ENCODE measurements at places on chromosomes 4 and X.

DNA sequence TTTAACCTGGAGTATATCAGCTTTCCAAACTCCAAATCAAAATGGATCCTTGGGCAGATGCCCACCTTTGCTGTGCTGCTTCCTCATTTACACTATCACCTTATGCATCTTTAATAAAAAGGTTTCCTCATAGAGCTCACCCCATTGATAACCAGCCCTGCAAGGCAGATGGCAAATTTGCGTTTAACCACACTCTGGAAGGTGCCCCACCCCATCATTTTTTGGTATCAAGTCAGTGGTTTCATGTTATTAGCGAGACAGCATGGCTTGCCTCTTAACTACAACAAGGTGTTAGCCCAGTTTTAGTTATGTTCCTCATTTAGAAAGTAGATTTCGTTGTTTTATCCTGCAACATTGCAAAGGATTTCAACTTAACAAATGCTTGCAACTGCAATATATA is 214.0 kb upstream of the WDFY3 start:
- no peak for DNase-seq

- DNase-seq: no peak
Measured at GRCh38 chr4:74111990-74112389, 13.0 kb upstream of the CXCL2 start.

DNA sequence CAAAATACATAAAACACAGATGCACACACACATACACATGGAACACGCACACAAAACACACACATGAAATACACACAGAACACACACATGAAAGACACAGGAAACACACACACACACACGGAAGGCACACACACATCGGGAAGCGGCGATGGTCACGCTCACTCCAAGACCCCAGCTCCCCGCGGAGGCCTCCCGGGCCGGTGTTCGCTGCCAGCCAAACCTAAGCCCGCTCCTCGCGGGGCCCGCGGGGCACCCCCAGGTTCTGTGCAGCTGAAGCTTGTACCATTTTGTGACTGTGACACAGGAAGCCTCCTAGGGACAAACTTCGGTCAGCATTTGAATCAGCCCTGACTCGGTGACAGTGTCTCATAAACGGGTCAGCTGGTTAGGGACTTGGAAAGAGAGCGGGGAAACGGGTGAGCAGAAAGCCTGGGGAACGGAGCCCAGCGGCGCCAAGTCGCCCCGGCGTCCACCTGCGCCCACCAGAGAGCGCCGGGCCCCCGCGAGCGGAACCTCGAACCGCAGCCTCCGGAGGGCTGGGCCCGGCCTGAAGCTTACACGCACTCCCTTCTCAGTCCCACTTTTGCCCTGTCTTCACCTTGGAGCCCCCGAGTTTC is 32.1 kb downstream of the F11 start:
- DNase-seq: no peak

- DNase-seq: no peak
Measured at GRCh38 chrX:25389266-25389665, 373.5 kb upstream of the ARX start.

DNA sequence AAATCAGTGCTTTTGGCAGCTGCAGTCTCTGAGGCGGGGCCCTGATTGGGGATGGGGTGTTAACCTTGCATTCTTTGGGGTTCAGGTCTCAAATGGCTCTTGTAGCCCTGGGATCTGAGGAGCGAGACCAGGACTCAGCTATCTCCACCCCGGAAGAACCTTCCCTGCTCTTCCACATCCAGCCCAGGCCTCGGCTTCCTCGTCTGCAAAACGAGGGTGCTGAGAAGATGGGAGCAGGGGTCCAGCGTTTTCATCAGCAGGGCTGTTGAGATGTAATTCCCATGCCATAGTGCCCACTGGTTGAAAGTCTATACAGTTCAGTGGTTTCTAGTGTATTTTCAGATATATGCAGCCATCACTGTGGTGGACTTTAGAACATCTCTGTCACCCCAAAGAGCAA is 34.6 kb upstream of the WFS1 start:
- DNase-seq: no peak

- no peak for DNase-seq
Measured at GRCh38 chr4:115165503-115165902, 52.1 kb upstream of the NDST4 start.

- DNase-seq: no peak
Measured at GRCh38 chr4:95290702-95291101, 258.1 kb downstream of the UNC5C start.
